Fibroblast of skin of left biceps (primary cell): ENCODE measurements at places on chromosomes 2 and 18.

GRCh38 chr2:113135317-113135716, 7.9 kb downstream of the IL1RN start:
- no peak for DNase-seq

GRCh38 chr18:14978962-14979535, 231.1 kb downstream of the ANKRD30B start:
- no peak for DNase-seq

GRCh38 chr2:19810637-19811036, 91.1 kb downstream of the TTC32 start:
- no peak for DNase-seq

- no peak for DNase-seq
These were observed 11.7 kb downstream of the SH3YL1 start for GRCh38 chr2:252001-252602.

- no peak for DNase-seq
These were observed 986 bp upstream of the DSG1 start for GRCh38 chr18:31316974-31317373.
